ENCODE measurements at places on chromosomes 4 and X.

DNA sequence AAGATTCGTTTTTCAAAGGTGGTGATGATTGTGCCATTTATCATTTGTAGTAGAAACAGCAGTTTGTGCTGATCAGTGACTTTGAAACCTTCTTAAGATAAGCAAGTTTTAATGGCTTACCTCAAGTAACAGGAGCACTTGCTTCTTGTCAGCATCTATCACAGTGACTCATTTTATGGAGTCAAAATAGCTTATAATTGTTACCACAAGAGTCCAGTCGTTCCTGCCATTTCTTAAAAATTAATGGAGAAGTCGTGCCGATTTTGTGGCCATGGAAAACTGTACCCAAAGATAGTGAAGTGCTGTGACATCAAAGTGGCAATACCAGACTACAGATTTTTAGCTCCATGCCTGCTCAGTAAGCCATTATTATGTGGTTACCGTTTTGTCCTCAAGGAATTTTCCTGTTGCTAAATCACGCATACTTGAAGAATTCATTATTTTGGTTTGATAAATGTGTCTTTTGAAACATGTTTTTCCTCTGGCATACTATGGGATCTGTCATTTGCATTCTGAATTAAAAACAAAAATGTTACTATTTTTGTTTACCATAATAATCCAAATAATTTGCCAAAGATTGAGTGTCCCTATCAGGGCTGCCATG lies 129.9 kb downstream of the CBR4 start:
- DNase-seq = no peak

- DNase-seq = no peak
These were observed 524.2 kb downstream of the IQCM start for GRCh38 chr4:149291463-149291862.

GRCh38 chrX:81120258-81120935 lies 81.3 kb downstream of the HMGN5 start:
- no peak for DNase-seq

GRCh38 chr4:127533028-127533700 lies 99.6 kb upstream of the INTU start:
- no peak for DNase-seq

DNA sequence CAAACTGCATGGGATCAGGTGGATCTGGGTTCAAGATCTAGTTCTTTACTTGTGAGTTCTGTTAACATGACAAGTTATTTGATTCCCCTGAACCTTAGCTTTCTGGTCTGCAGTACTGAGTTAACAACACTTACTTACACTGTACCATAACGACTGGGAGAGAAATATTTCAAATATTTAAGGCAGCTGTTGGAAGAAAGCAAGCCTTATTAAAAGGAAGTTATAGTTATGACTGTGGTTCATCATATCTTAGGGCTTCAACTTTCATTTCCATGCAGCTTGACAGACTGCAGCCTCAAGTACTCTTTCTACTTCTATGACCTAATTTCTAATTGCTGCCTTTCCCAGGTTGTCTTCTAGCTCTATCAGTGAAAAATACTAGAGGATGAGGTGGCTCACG lies 40.0 kb upstream of the PDGFRA start:
- no peak for DNase-seq

DNA sequence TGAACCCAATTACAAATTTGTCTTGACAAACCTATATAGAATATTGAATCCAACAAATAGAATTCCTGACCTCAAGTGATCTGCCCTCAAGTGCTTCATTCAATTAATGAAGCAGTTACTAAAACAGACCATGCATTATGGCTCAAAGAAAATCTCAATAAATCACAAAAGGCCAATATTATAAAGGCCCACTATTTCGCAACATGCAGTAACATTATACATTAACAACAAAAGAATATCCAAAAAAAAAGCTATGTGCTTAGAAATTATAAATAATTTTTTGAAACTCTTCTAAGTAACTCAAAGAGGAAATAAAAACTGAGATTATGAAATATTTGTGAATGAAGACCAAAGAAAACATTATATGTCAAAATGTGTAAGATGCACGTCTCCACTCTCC lies 177.7 kb downstream of the ZNF674 start:
- no peak for DNase-seq

DNA sequence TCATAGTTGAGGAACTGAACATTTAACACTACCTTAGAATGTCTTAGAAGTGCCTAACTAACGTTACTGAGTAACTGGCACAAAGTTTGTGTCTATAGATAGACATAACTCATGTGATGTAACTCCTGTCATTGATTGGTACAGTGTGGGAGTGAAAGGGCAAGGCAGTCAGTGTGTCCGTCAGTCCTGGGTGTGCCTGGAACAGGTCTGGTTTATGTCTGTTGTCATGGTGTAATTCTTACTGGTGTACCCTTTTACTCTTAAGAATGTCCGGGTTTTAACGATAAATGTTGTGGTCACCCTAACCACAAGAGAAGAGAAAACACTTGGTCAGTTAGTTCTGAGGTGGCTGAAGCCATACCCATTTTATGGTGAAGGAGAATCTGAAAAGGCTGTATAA lies 93.1 kb upstream of the ESX1 start:
- no peak for DNase-seq

DNA sequence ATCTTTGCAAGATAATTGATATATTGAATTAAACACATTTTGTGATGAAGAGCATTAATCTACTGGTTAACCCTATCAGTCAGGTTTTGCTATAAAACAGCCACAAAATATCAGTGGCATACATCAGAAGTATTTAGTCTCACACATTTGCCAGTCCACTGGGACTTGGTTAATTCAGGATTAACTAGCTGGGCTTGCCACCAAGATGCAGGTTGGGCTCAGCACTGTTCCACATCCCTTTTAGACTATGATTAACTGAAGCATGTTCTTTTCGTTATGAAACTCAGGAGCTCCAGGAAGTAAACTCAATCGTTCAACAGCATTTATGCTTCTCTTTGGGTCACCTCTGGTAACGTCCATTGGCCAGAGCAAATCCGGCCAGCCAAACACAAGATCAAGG lies 538.1 kb upstream of the HS3ST1 start:
- no peak for DNase-seq

DNA sequence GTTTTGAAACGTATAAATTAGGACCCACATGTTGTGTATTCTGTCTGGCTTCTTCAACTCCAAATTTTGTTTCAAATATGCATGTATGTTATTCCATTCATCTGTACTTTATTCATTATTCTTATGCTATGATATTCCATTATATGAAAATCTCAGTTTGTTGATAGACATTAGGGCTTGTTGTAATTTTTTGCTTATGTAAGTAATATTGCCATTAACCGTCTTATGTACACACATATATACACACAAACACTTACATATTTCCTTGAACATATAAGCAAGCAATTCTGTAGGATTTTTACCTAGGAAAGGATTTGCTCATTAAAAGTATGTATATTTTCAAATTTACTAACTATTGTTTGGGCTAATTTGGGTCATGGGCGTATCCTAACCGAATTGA lies 808.0 kb upstream of the MAGEB2 start:
- DNase-seq = no peak

DNA sequence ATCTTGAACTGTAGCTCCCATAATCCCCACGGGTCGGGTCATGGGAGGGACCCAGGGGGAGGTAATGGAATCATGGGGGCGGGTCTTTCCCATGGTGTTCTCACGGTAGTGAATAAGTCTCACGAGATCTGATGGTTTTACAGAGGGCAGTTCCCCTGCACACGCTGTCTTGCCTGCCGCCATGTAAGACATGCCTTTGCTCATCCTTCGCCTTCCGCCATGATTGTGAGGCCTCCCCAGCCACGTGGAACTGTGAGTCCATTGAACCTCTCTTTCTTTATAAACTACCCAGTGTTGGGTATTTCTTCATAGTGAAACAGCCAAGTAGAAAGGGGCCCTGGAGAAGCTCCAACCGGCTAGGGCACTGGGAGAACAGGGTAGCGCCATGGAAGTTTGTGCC lies 12.3 kb downstream of the CTAG1A start:
- no peak for DNase-seq

GRCh38 chrX:51148848-51149247 lies 183.8 kb upstream of the NUDT10 start:
- DNase-seq = no peak

GRCh38 chr4:140668111-140668510 lies 88.1 kb downstream of the TBC1D9 start:
- DNase-seq = no peak

- DNase-seq = no peak
These were observed 18.8 kb upstream of the METAP1 start for GRCh38 chr4:98976716-98977115.

DNA sequence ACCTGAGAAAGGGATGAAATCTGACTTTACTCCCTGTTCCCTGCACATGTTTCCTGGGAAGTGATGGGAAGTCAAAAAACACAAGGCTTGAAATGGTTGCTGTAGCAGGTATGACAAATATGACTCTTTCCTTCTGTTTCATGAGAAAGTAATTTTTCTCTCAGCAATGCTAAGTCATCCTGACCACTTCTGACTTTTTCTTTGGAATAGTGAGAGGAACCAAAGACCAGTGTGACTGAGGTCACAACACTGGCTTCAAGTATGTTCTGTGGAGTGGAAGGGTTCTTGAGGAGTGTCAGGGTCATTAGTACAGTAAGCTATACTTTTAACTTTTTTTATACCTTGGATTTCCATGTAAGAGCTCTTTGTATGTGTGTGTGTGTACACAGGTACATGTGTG lies 225.3 kb downstream of the PPP3CA start:
- DNase-seq = no peak

GRCh38 chr4:120720354-120720934 lies 202.1 kb downstream of the PRDM5 start:
- DNase-seq = no peak

GRCh38 chr4:36133658-36134057 lies 110.7 kb downstream of the ARAP2 start:
- no peak for DNase-seq

DNA sequence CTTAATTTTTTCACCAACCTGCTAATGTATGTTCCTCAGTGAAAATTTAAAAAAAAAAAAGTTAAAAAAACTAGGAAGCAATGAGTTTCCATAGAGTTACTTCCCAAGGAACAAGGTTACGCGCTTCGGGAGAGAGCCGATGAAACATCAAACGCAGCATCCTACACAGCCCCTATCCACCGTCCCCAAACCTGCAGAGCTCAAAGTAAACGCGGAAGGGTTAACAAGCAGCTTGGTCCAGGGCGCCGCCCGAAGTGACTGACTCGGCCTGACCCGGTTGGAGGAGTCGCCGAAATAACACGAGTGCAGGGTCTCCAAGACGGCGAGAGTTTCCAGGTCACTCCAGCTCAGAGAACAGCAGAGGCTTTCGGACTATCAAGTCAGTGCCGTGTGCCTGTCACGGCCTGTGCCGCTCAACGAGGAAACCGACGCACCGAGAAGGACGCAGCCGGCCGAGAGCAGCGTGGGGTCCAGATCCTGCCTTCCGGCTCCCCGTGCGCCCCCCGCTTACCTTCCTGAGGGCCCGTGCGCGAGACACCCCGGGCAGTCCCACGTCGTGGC lies 512 bp downstream of the NOP14 start:
- DNase-seq = no peak

DNA sequence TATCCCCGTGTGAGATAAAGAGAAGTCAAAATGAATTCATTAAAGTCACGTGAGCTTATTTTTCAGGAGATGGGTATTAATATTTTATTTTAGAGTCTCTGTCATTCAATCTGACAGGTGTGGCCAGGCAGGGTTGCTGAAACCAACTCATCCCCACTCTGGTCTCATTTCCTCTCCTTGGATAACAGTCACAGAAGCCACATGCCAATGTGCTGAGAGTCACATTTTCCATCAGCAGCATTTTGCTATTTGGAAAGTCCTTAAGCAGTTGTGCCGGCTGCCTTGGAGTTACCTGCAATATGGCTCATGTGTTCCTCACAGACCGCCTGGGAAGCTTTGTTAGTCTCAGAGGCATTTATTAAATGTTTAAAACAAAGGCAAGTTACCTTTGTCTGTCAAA lies 302.3 kb downstream of the DCHS2 start:
- DNase-seq = no peak

All from stimulated activated CD8-positive, alpha-beta memory T cell treated with anti-CD3 and anti-CD28 coated beads, Interleukin-7, amount 100 ng/mL, for 1 hour (primary cell).